ENCODE measurements at places on chromosomes 2 and 18. TPM values are rescaled to one million over a fixed set of nuclear protein-coding genes. Genes with fewer than 3 reads are reported as not detected.

DNA sequence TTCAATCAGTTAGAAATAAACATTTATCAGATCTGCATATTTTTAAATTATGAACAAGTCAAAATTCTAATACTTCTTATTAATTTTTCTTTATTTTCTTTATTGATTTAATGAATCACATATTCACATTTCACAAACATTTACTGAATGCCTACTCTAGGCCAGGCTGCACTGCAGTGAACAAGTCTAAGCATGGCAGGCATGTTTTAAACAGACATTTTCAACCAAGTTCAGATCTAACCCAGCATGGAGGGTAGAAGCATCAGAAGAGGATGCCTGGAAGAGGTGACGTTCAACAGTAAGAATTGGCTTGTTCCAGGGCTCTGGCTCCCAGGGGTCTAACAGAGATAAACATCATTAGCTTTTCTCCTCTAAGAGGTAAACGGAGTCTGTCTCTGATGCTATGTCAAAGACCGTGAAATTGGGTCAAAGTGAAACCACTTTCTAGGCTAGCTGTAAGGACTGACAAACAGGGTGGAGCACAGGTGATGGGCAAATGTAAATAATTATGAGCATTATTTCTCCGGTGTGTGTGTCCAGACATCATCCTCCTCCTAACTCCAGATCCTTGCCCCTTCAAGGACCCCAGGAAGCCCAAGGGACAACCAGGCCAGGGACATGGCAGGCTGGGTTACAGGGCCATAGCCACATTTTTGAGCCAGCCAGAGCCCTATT is 50.6 kb downstream of the UNC50 start:
- DNase-seq, result no peak

- DNase-seq, result peak; percentile 94
These were observed 273.5 kb downstream of the CDH20 start for GRCh38 chr18:61606759-61607158.

Gene SLC14A1
- total RNA-seq, result 2.0 TPM

Gene HAAO
- total RNA-seq, result not detected
